GM12878 (cell line): ENCODE measurements at places on chromosomes 11 and 22. TPM values are rescaled to one million over a fixed set of nuclear protein-coding genes. Genes with fewer than 3 reads are reported as not detected.

The CALCA gene
- not detected in 2 replicates for total RNA-seq

The SIPA1 gene
- total RNA-seq: 132 and 139 TPM in 2 replicates

The YAP1 gene
- 0.24 and 0.33 TPM in 2 replicates for total RNA-seq

The ZBTB16 gene
- 0.13 and 0.38 TPM in 2 replicates for total RNA-seq

The MOGAT2 gene
- total RNA-seq: 0.44 and 0.45 TPM in 2 replicates

The ARHGAP8 gene
- total RNA-seq: not detected in 2 replicates
